ENCODE measurements at places on chromosomes 7 and 10.

GRCh38 chr10:11236234-11236633 is 218.6 kb downstream of the CELF2 start:
- no peak for DNase-seq

DNA sequence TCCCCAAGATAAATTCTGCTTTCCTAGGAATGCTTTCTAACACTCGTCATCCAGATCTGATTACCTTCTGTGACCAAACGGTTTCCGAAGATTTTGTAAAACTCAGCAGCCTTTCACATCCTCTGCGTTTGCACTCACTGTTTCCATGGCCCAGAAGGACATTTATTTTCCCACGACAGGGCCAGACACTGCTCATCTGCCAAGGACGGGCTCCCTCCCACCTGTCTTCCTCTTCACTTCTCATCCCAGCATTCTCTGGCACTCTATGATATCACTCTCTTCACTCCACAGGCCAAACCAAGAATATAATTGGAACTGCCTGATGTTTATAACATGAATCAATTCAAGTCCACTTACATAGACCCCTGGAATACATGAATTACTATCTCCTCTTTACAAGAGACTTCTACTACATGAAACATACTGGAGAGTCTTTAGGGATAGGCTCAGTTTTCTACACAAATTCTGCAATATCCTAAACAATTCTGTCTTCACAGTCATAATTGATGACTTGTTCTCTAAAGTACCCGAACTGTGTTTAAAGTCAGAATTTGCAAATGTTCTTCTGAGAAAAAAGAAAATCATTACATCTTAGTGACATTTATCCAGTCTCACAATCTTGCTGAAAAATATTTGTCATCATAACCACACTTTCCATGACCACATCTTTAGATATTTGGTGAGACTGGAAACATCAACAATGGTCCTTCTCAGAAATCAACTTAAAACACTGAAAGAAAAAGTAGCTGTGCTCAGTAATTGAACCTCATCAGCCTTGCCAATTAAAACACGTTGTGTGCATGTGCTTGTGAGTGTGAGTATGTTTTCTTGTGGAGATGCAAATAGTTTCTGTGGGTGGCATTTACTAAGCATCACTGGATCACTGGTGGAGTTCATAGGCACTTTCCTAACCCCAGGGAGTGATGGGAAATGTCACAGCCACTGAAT is 79.5 kb upstream of the PRSS58 start:
- no peak for DNase-seq

- no peak for DNase-seq
These were observed 755 bp downstream of the TOMM7 start for GRCh38 chr7:22821702-22822485.

DNA sequence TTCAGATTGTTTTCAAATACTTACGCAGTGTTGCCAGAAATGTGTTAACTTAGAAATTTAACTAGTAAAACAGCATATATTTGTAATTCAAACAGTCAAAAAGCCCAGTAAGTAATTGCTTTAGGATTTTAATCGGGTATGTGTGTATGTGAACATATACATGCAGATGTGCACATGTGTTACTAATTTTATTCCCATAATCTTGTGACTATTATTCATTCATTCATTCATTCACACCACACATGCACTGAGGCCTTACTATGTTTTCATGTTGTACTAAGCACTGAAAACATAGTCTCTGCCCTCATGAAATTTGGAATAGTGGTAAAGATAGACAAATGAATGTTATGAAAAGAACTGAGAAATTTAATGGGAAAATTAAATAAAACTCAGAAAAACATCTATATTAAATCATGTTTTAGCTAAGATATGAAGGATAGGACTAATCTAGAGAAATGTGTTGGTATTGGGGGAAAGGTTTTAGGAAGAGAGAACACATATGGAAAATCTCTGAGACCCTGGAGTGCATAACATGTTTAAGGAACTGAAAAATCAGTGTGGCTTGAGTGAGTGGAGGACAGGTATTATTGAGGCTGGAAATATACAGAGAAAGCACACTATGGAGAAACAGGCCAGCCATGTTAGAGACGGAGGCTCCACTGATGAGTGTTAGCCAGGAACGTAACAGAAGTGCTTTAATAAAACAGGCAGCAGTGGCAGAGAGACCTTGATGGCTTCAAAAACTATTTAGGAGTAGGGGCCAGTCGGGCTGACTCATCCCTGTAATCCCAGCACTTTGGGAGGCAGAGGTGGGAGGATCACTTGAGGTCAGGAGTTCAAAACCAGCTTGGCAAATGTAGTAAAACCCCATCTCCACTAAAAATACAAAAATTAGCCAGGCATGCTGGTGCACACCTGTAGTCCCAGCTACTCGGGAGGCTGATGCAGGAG is 80.3 kb downstream of the HDAC9 start:
- no peak for DNase-seq

- DNase-seq, result no peak
These were observed 288.7 kb downstream of the LRMDA start for GRCh38 chr10:75720157-75720556.

DNA sequence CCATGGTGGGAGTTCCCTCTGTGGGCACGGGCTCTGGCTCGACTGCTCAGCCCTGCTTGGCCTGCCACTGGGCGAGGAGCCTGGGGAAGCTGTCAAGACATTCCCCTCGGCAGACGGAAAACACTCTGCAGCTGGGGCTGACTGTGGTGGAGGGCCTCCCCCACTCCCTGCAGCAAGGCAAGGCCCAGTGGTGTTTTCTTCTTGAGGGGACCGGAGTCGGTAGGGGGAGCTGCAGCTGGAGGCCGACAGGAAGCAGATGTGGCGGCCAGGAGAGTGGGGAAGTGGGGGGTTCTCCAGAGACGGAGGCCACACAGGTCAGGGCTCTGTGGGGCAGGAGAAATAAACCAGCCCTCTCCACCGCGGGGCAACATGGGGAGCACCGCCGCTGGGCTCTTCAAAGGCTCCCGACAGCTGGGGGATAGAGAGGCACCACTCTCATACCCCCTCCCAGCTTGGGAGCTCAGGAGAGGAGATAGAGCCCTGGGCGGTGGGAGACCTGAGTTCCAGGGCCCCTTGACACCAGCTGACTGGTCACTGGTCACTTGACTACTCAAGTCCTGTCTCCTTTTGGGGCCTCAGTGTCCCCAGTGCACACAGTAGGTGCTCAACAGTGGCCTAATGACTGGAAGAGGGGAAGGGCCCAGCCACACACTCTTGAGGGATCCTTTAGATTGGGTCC is 43.4 kb downstream of the PPIF start:
- DNase-seq, result no peak

- DNase-seq, result no peak
These were observed 59.4 kb downstream of the ST7 start for GRCh38 chr7:117012696-117013095.

GRCh38 chr7:15317215-15317614 is 244.6 kb downstream of the AGMO start:
- DNase-seq, result no peak

DNA sequence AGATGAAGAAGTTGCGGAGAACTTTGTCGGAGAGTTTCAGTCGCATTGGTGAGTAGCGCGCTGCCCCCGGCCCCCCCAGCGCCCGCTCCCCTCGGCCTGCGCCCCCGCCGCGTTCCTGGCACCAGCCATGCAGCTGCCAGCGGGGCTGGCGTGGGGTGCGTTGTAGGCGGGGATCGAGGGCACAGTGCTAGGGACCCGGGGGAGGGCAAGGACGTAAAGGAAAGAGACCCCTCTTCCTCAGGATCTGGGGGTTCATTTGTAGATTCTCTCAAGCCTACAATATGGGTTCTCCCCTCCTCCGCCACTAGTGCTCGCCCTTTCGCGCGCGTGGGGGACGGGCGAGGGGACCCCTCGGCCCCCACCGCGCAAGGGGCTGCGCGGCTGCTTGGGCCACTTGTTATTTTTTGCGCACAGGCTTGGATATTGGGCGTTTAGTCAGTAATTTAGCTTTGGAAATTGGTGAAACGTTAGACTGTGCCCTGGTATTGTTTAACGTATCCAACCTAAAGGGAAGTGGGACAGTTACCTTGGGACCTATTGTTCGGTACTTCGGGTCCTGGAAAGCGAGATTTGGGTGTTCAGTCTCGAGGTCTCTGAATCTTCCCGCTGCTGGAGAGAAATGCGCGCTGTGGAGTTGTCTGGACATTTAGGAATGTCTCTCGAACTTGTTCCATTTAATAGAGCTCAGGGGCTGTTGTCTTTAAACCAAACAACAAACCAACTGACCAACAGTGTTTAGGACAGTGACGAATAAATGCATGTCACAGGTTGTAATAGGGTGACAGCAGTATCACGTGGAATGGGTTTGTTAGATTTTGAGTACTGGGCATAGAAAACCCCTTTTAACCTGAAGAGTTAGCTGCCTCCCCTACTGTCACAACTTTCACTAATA is 796 bp downstream of the CDK14 start:
- DNase-seq, result no peak

DNA sequence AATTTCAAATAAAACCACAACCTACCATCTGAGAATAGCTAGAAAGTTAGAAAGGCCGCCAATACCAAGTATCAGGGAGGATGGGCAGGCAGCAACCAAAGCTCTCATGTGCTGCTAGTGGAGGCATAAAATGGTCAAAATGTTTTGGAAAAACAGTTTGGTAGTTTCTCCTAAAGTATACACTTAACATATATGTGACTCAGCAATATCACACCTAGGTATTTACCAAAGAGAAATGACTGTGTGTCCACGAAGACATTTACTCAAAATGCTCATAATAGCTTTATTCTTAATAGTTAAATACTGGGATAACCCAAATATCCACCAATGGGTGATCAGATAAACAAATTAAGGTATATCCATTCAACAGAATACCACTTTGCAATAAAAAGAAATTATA is 14.3 kb downstream of the RHEB start:
- no peak for DNase-seq

DNA sequence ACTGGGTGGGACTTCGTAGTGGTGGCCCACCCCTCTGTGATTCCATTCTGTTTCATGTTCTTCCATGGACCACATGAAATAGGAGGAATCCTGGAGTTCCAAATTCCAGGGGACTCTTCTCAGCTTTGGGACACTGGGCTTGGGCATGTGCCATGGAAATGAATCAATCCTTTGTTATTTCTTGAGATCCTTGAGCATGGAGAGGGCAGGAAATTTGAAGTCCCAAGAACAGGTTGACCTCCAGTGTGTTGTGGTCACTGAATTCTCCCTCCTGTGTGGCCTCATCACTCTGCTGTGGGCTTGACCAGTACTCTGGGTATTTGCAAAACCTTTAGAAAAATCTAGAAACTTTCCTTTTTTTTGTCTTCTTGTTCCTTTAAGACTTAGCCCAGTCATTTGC is 22.7 kb downstream of the TACR2 start:
- DNase-seq, result no peak

DNA sequence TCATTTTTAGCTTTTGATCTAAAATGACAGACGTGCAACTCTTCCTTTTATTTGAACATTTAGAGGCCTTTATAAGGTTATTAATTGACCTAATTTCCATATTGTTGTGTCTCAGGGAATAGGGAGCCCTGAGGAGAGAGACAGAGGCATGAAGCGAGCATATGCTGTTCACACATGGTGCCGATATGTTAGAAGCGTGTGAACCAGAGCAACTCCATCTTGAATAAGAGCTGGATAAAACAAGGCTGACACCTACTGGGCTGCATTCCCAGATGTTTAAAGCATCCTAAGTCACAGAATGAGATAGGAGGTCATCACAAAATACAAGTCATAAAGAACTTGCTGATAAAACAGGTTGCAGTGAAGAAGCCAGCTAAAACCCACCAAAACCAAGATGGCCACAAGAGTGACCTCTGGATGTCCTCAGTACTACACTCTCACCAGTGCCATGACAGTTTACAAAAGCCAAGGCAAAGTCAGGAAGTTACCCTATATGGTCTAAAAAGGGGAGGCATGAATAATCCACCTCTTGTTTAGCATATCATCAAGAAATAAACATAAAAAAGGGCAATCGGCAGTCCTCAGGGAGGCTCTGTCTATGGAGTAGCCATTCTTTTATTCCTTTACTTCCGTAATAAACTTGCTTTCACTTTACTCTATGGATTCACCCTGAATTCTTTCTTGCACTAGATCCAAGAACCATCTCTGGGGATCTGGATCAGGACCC is 80.1 kb downstream of the SEC61G start:
- DNase-seq, result no peak

DNA sequence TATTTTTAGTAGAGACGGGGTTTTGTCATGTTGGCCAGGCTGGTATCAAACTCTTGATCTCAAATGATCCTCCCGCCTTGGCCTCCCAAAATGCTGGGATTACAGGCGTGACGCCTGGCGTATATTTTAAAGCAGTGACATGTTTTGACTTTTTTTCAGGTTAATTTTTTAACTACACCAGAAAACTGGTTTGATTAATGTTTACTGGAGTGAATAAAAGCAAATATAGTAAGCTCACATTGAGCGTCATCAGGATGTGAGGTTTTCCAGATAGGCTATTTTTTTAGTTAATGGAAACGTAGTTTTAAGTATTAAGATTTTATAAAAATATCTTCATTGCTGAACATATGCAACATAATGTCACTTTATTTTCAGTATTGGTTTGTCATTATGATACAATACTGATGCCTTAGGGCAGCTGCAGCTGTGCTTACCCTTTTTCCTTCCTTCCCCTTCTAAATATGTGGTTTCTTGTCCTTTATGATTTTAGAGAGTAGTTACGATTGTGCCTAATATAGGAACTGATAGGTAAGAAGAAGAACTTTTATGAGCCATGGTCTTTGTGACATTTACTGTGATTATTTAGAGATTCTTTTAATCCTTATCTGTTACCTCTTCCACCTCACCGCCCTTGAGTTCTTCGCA is 37.3 kb downstream of the TMEM60 start:
- no peak for DNase-seq

GRCh38 chr7:156753630-156754029 is 113.1 kb downstream of the RNF32 start:
- no peak for DNase-seq

GRCh38 chr7:52500841-52501240 is 534.6 kb upstream of the POM121L12 start:
- no peak for DNase-seq

DNA sequence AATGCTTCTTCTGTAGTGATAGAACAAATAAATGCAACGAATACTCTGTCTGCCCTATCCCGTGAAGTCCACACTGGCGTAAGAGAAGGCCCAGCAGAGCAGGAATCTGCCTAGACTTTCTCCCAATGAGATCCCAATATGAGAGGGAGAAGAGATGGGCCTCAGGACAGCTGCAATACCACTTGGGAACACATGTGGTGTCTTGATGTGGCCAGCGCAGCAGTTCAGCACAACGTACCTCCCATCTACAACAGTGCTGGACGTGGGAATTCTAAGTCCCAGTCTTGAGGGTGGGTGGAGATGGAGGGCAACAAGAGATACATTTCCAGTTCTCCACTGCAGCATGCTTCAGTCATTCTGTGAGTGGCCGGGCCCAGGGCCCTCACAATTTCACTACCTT is 45.8 kb downstream of the FIGNL1 start:
- DNase-seq, result no peak

DNA sequence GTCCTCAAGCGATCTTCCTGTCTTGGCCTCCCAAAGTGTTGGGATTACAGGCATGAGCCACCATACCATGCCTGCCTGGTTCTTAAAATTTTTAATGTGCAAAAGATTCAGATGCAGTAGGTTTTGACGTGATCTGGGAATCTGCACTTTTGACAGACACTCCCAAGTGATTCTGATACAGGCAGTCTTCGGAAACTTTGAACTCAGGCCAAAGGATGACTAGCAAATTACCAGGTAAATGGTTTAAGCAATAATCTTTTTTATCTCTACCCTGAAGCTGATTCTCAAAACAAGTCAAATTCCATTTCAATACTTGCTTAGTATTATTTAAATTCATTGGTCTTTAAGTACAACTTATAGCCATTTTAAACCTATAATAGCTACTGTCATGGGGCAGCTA is 2.6 kb upstream of the ADO start:
- DNase-seq, result no peak

GRCh38 chr7:117005449-117005848 is 52.1 kb downstream of the ST7 start:
- no peak for DNase-seq

- DNase-seq, result no peak
These were observed 396 bp upstream of the EXOC4 start for GRCh38 chr7:133252506-133252857.

Measured in GOT3 (cell line).